ENCODE measurements at places on chromosomes 7 and 10. TPM values are rescaled to one million over a fixed set of nuclear protein-coding genes. Genes with fewer than 3 reads are reported as not detected.
A peak's percentile ranks its signal among the peaks of the same experiment; 100 is the strongest.

PPP3CB gene
- total RNA-seq: 45.7 TPM

EN2 gene
- 0.15 TPM for total RNA-seq

ACBD7 gene
- 0.21 TPM for total RNA-seq

STEAP4 gene
- 105 TPM for total RNA-seq

DNA sequence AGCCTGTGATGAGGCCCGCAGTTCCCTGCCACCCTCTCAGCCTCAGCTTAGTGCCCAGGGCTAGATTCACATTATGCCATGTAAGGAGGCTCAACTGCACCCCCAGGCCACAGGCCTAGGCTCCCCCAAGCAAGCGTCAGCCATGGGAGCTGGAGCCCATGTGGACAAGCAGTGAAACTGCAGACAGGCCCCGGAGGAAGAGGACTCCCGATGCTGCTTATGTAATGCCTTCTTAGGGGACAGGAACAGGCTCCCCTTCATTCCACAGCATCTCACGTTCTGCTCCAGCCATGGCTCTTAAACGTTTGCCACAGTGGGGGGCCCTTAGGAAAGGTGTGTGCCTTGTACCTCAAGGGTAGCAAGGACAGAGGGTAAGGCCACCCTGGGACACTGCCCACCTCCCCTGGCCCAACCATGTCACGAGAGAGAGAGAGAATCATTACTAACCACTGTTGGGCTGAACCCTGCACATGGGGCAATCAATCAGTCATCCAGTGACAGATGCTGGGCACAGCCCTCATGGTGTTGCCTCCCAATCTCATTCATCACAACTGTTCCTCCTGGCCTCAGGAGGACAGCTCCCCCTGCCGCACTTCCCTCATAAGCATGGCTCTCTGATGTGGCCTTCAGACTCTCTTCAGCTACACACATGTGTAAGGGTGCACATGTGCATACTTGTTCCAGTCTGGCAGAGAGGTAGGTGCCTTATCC, 263.0 kb downstream of the GRID1 start:
- no peak for DNase-seq

PDE6C gene
- not detected for total RNA-seq

GRCh38 chr10:83012866-83013265, 1126.4 kb upstream of the GHITM start:
- DNase-seq: no peak

GRCh38 chr7:55061726-55062499, 43.1 kb downstream of the EGFR start:
- DNase-seq: no peak

FAM131B gene
- 0.97 TPM for total RNA-seq

MRC1 gene
- 82.5 TPM for total RNA-seq

DNA sequence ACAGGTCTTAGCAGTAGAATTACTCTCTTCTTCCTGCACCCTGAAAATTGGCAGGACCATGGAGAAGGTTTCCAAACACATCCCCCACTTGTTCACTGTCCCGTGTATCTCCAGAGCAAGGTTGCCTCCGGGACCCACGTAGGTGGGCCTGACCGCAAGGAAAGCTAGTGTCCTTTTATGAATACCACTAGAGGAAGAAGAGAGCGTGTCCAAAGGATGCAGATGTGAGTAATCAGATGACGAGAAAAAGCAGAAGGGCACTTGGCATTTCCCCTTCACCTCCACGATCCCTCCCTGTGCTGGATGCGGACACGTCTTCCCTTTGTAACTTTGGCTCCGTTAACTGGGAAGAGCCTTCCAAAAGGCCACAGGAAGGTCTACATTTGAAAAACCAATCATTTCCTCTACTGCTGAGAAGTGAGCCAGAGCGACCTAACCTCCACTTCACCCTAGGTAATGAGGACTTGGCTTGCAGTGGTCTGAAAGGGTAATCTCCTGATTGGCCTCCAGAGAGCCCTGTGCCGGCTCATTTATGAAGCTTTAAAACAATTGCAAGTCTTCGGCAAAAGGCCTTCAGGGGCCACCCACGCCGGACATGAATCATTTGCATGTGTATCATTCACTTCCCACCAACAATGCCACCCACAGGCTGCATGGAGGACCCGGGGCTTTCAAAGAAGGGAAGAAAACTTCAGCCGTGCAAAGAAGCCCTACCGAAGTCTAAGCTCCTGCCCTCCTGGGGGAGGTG, 55.4 kb downstream of the LYZL1 start:
- peak; percentile 29 for DNase-seq

- DNase-seq: peak; percentile 71
These were observed 165.3 kb downstream of the PLXNA4 start for GRCh38 chr7:132410861-132411541.

DNA sequence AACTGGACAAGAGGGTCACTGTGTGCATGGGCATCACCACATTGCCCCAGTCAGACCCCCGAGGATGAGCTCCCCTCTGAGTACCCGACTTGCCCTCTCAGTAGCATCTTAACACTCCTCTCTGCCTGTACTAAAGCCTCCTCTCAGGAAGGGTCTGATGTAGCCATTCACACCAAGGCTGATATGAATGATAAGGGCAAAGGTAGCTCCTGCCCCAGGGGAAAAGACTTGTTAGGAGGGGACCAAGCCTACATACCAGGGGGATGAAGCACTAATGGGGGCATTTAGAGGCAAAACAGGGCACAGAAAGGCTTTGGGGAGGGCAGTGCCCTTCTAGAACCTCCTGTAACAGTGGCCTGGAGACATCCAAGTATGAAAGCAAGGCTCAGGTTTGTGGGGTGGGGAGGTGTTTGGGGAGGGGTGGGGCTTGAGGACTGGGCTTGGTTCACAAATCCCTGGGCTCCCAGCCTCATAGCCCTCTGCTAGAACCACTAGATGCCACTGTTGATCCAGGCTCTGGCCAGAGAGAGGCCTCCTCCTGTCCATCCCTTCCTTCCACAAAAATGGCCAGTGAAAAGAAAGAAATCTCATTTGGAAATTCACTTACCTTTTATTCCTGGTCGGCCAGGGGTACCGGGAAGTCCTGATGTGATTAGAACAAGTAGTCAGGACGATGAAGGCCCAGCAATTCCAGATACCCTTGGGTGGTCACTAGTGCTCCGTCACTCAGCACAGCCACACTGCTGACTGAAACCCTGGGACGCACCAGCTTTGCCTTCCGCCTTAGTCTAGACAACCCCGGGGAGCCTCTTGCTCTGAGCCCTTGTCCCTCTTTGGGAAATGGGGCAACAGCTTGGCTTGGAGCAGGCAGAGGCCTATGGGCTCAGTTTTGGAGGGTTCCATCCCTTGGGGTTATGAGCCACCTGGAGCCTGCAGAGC, 40.3 kb downstream of the COL17A1 start:
- peak; percentile 54 for DNase-seq

DNA sequence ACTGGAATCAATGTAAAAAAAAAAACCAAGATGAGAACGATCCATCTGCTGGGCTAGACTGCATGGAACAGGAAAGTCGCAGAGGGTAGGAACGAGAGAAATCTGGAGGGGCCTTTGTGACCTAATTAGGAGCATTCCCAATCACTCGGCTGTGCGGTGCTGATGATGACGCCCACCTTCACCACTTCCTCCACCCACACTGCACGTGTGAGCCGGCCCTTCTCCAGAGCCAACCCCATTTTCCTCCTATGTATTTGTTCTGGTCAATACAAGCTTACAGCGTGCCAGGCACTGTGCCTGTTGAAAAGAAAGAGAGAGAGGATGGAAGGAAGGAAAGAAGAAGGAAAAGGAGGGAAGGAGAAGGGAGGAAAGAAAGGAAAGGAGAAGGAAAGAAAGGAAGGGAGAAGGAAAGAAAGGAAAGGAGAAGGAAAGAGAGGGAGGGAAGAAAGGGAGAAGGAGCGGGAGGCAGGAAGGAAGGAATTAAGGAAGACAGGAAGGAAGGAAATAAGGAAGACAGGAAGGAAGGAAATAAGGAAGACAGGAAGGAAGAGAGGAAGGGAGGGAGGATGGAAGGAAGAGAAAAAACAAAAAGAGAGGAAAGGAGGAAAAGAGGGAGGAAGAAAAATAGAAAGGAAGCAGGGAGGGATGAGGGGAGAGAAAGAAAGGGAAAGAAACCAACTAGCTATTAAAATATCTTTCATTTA, 35.5 kb upstream of the PTF1A start:
- no peak for DNase-seq

TMEM236 gene
- 0.94 TPM for total RNA-seq

PDGFA gene
- 33.9 TPM for total RNA-seq

AGBL3 gene
- total RNA-seq: 1.7 TPM

DNA sequence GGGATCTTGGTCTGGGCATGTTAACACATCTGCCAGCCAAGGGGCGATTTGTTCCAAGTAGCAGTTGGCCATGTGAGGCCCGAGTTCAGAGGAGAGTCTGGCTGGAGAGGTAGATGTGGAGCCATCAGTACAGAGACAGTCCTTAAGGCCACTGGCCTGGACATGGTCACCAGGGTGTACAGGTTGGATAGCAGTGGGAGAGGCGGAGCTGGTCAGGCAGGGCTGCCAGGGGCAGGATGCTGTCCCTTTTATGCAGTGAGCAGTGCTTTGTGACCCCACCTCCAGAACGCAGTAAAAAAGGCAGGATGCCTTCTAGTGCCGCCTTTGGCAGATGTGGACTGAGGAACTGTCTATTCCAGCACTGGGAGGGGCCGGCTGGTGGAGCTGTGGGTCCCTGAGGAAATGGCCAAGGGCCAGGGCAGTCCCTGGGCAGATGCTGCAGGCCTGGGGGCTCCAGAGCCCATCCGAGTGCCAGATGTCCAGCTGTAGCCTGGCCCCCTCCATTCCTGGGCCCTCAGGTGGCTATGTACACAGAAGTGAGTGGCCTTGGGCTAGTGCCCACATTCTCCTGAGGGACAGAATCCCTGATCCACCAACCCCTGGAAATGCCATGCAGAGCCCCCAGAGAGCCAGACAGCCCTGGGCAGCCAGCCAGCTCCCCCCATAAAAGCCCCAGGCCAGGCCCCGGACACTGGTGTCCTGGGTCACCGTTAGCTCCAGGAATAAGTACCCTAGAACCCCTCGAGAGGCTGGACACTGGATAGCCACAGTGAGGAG, 17.2 kb upstream of the MYL7 start:
- no peak for DNase-seq

- DNase-seq: no peak
These were observed 155.0 kb downstream of the STK31 start for GRCh38 chr7:23864973-23865372.

DNA sequence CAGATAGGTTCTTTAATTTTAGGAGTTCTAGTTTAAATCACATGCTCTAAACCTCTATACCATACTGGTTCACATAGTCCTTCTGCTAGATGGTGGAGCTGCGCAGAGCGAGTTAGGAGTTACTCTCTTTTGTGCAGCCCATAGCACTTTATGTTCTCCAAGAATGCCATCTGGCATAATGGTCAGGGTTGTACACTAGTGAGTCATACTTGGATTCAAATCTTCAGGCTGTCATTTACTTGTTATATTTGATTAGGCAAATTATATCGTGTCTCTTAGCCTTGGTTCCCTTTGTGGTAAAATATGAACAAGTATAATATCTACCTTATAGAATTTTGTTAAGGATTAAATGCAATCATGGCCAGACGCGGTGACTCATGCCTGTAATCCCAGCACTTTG, 1078.3 kb downstream of the NRG3 start:
- no peak for DNase-seq

DNA sequence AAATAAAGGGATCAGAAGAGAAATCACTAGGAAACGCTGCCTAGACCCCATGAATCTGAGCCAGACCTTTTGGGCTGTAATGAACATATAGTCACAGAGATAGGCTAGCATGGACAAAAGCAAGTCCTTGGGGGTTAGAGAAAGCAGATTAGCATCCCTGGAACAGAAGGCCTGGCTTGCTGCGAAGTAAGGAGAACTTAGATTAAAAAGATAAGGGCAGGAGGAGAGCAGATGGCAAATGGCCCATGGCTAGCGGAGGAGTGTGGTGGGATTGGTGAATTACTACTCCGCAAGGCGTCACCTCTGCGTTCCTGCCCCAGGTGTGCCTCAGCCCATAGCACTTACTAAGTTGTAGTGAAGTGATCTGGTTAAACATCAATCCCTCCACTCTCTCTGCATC, 92.3 kb upstream of the ZNF438 start:
- no peak for DNase-seq

SFTPA1 gene
- total RNA-seq: 0.26 TPM

DNA sequence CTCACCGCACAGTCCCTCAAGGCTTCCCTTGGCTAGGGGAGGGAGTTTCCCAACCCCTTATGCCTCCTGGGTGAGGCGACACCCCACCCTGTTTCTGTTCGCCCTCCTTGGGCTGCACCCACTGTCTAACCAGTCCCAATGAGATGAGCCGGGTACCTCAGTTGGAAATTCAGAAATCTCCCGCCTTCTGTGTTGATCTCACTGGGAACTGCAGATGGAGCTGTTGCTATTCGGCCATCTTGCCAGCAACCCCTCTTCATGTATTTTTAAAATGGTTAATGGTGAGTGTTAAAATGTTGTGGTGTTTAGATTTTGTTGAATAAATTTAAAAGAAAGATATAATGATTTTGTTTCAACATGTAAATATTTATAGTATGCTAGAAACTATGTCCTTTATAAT, 22.0 kb downstream of the UMAD1 start:
- no peak for DNase-seq

- DNase-seq: peak; percentile 12
These were observed 16.9 kb downstream of the SHH start for GRCh38 chr7:155795401-155795800.

- no peak for DNase-seq
These were observed 325.9 kb upstream of the SEMA3D start for GRCh38 chr7:85512790-85513189.

DNA sequence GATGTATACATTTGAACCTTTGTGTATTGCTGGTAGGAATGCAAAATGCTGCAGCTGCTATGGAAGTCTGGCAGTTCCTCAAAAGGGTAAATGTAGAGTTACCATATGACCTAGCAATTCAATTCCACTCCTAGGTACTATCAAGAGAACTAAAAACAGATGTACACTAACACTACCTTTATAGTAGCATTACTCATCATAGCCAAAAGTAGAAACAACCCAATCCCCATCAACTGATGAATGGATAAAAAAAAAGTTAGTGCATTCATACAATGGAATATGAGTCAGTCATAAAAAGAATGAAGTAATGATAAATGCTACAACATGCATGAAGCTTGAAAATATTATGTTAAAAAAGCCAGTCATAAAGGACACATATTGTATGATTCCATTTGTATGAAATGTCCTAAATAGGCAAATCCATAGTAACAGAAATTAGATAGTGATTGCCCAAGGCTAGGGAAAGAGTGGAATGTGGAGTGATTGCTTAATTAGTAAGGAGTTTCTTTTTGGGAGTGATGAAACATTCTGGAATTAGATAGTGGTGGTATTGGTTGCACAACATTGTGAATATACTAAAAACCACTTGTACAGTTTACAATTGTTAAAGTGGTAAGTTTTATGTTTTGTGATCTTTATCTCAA, 96.4 kb upstream of the AOAH start:
- DNase-seq: no peak

GRCh38 chr10:113916053-113916452, 61.6 kb downstream of the NHLRC2 start:
- DNase-seq: no peak

DNA sequence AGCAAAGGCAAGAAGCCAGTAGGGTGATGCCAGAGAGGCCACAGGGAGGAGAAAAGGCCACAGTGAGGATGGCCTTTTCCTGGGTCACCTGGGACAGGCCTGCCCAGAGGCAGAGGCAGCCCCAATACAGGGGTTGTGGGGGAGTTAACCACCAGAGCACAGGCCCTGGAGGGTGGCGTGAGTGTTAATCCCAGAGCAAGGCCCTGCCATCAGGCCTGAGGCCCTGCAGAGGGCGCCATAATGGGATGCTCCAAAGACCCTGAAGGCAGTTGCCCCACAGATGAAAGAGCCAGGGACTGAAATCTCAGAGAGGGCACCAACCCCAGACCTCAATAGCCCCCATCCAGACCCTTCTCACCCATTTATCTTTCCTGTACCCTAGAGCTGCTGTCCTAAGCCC, 23.9 kb downstream of the SLC13A4 start:
- no peak for DNase-seq

NEBL gene
- total RNA-seq: 506 TPM

GRCh38 chr10:50545846-50546245, 77.9 kb downstream of the SGMS1 start:
- DNase-seq: no peak

Data from left cardiac atrium (tissue), 4 donors.